ENCODE measurements at places on chromosomes 3 and 15. TPM values are rescaled to one million over a fixed set of nuclear protein-coding genes. Genes with fewer than 3 reads are reported as not detected.

CCDC71 gene
- 47.1 TPM for total RNA-seq

GOLGA8N gene
- total RNA-seq, result 4.6 TPM

DYNLT2B gene
- total RNA-seq, result 16.7 TPM

MAGEL2 gene
- total RNA-seq, result 0.52 TPM

XXYLT1 gene
- total RNA-seq, result 37.1 TPM

CPLX3 gene
- 0.48 TPM for total RNA-seq

CKMT1B gene
- not detected for total RNA-seq

FBXL2 gene
- total RNA-seq, result 10.0 TPM

MOBP gene
- not detected for total RNA-seq

GHRL gene
- total RNA-seq, result not detected

CHAC1 gene
- 63.6 TPM for total RNA-seq

BUB1B gene
- total RNA-seq, result 10.3 TPM

FGF7 gene
- total RNA-seq, result 162 TPM

SUSD5 gene
- total RNA-seq, result 8.1 TPM

TRANK1 gene
- 6.1 TPM for total RNA-seq

PLSCR2 gene
- total RNA-seq, result not detected

CASR gene
- total RNA-seq, result not detected

ACP3 gene
- 3.9 TPM for total RNA-seq

SAXO2 gene
- total RNA-seq, result not detected

KCNMB3 gene
- total RNA-seq, result 1.4 TPM

SLC12A1 gene
- 0.13 TPM for total RNA-seq

GRM7 gene
- total RNA-seq, result not detected

ARL14 gene
- total RNA-seq, result not detected
